ENCODE measurements at places on chromosomes 12 and 14. TPM values are rescaled to one million over a fixed set of nuclear protein-coding genes. Genes with fewer than 3 reads are reported as not detected.

Gene C1QL4
- not detected for total RNA-seq

DNA sequence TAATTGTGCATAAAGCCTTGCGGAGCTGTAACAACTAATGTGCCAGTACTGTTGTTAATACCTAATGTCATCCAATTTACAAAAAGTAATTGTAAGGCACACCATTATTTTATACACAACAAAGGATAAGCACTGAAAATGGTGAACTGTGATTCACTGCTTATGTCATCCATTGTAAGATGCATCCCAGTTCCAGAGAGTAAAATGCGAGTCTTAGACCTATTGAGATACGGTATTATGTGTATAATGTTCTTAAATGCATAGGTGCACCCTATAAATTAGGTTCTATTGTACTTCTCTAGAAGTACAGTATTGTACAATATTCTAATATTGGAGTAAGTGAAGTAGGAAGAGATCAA, 406 bp downstream of the PARP2 start:
- no peak for DNase-seq

Gene SLC6A12
- 1.0 TPM for total RNA-seq

DNA sequence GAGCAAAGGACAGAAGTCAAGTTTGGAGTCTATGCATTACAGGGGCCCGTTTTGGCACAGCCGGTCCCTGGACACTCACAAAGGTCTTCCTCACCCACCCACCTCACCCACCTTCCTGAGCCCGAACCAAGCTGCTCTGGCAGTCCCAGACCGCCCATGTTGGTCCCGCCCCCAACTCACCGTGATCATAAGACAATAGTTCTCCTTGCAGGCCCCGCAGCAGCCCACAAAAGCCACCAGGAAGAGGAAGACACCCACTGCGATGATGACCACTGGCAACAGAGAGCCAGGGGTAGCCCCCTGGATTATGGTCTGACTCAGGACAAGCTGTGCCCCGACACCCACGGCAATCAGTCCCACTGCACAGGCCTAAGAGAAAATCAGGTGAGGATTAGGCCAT, 1.8 kb downstream of the CD63 start:
- peak; percentile 78 for DNase-seq

- no peak for DNase-seq
Observed at GRCh38 chr12:49518914-49519573, 19.8 kb upstream of the KCNH3 start.

- DNase-seq = no peak
Observed at GRCh38 chr14:71466251-71466650, 466.0 kb upstream of the RGS6 start.
